Activated naive CD8-positive, alpha-beta T cell treated with anti-CD3 and anti-CD28 coated beads, Interleukin-2, amount 10 ng/mL, durations not matched to agents 7 days and 5 days (primary cell): ENCODE measurements at places on chromosomes 4 and X. TPM values are rescaled to one million over a fixed set of nuclear protein-coding genes. Genes with fewer than 3 reads are reported as not detected.

- no peak overlapping the region for H3K4me3 ChIP-seq
- DNase-seq = no peak
- no peak overlapping the region for H3K27ac ChIP-seq
- no peaks in the 10 kb centered on the region for H3K36me3 ChIP-seq
- H3K4me1 ChIP-seq = no peaks in the 10 kb centered on the region
Measured at GRCh38 chr4:141074098-141074878, 59.0 kb downstream of the RNF150 start.

Gene ARHGEF6
- 87.1 TPM for total RNA-seq

DNA sequence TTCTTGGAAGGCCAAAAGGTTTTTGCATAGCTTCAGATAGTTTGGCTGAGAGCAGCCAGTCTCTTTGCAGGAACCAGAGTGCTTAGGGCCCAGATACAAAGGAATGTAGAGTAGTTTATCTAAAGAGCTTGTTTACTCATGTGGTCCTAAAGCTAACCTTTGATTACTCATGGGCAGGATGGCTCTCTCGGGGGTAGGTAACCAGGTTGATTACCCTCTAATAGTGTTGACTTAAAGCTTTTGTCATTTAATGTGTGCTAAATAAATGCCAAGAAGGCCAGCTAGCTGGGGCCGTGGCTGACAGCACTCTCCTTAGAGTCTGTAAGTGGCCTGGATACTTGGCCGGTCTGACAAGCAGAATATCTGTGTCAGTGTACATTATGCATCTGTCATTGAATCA lies 69.7 kb upstream of the MAGEB16 start:
- no peaks in the 10 kb centered on the region for H3K4me1 ChIP-seq
- no peak overlapping the region for H3K27ac ChIP-seq
- DNase-seq = no peak

DNA sequence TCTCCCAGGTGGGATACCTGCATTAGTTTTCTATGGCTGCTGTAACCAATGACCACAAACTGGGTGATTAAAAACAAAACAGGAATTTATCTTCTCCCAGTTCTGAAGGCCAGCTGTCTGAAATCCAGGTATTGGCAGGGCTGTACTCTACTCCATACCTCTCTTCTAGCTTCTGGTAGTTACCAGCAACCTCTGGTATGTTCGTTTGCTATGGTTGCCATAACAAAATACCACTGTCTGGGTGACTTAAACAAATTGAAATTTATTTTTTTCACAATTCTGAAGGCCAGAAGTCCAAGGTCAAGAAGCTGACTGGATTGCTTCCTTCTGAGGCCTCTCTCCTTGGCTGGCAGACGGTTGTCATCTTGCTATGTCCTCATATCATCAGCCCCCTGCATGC lies 642.1 kb upstream of the TENM3 start:
- DNase-seq = no peak
- no peaks in the 10 kb centered on the region for H3K36me3 ChIP-seq
- no peaks in the 10 kb centered on the region for H3K27me3 ChIP-seq
- no peak overlapping the region for H3K27ac ChIP-seq

- H3K4me1 ChIP-seq = no peaks in the 10 kb centered on the region
- no peaks in the 10 kb centered on the region for H3K36me3 ChIP-seq
- H3K27me3 ChIP-seq = no peaks in the 10 kb centered on the region
- DNase-seq = no peak
Measured at GRCh38 chr4:41061482-41062185, 152.7 kb downstream of the APBB2 start.

DNA sequence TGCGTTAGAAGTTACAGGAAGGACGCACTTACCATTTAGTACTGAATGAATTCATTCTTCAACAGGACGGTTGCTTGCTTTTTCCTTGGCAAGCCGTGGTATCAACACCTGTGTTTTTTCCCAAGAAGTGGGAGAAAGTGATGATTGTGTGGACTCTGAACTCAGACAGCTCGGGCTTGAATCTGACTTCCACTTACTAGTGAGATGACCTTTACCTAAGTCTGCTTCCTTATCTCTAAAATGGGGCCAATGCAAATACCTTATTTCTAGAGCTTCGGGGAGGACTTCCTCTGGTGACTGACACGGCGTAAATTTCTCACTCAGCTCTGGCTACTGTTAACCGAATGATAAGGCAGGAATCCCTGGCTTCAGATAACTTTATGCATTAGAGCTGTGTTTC lies 146.8 kb upstream of the RBPJ start:
- DNase-seq = no peak
- peaks cover 1% of the 10 kb centered on the region for H3K36me3 ChIP-seq
- H3K27ac ChIP-seq = no peak overlapping the region
- peaks cover 2% of the 10 kb centered on the region for H3K4me1 ChIP-seq

GRCh38 chrX:2176274-2176673 lies 324.5 kb downstream of the DHRSX start:
- H3K4me3 ChIP-seq = no peak overlapping the region
- H3K4me1 ChIP-seq = no peaks in the 10 kb centered on the region
- H3K27me3 ChIP-seq = no peaks in the 10 kb centered on the region
- H3K27ac ChIP-seq = no peak overlapping the region
- H3K36me3 ChIP-seq = peaks cover 1% of the 10 kb centered on the region
- no peak for DNase-seq

Gene RBMXL3
- total RNA-seq = not detected

- DNase-seq = peak; percentile 28
- H3K27ac ChIP-seq = no peak overlapping the region
- H3K4me1 ChIP-seq = no peaks in the 10 kb centered on the region
- H3K27me3 ChIP-seq = no peaks in the 10 kb centered on the region
- no peaks in the 10 kb centered on the region for H3K36me3 ChIP-seq
Measured at GRCh38 chr4:2257361-2258081, 4.4 kb downstream of the MXD4 start.

Gene CRMP1
- total RNA-seq = not detected

DNA sequence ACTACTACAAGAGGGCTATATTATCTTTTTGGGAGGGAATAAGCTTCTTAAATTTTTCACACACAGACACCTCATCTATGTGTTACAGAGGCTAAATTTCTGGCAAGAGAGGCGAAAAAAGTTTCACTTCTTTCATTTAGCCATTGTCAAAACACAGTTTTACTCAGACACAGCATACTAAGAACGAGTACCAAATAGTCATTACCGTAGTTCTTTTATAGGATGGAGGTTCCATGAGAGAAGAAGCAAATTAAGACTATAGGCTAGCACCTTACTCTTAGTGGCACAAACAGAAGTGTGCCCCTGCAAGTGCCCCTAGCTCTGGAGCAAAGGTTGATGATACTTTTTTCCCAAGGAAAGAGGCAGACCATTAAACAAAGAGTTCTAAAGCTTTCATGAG lies 26.2 kb downstream of the UGT2B7 start:
- no peak overlapping the region for H3K27ac ChIP-seq
- no peak overlapping the region for H3K4me3 ChIP-seq
- no peaks in the 10 kb centered on the region for H3K27me3 ChIP-seq
- no peak for DNase-seq

- no peak for DNase-seq
- H3K27ac ChIP-seq = no peak overlapping the region
- peaks cover 17% of the 10 kb centered on the region for H3K27me3 ChIP-seq
- no peak overlapping the region for H3K4me3 ChIP-seq
- peaks cover 5% of the 10 kb centered on the region for H3K4me1 ChIP-seq
Measured at GRCh38 chr4:159483782-159484741, 381.2 kb downstream of the RAPGEF2 start.

Gene DAPP1
- 22.8 TPM for total RNA-seq

- H3K27ac ChIP-seq = no peak overlapping the region
- peaks cover 3% of the 10 kb centered on the region for H3K27me3 ChIP-seq
- no peak overlapping the region for H3K4me3 ChIP-seq
Measured at GRCh38 chrX:109918753-109919152, 84.2 kb upstream of the TMEM164 start.

Gene NDP
- not detected for total RNA-seq

Gene SMR3B
- not detected for total RNA-seq

DNA sequence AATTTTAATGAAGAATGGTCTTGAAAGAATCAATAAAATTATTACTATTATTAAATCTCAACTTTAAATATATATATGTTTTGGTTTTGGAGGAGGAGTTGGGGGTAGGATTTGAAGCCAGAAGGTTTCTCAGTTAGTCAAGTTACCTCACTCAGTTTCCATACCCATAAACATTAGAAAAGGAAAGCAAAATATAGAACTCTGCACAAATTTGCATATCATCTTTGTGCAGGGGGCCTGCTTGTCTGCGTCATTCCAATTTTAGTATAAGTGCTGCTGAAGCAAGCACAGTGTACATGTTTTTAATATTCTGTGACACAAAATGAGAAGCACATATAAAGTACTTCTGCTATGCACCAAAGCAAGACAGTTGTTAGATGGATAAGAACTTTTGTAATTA lies 47.5 kb upstream of the SCRG1 start:
- H3K27ac ChIP-seq = no peak overlapping the region
- no peaks in the 10 kb centered on the region for H3K27me3 ChIP-seq
- H3K4me1 ChIP-seq = peaks cover under 1% of the 10 kb centered on the region
- no peaks in the 10 kb centered on the region for H3K36me3 ChIP-seq
- no peak for DNase-seq

- no peak overlapping the region for H3K27ac ChIP-seq
- peaks cover 18% of the 10 kb centered on the region for H3K4me1 ChIP-seq
- H3K4me3 ChIP-seq = no peak overlapping the region
- H3K36me3 ChIP-seq = peaks cover 6% of the 10 kb centered on the region
- no peak for DNase-seq
Measured at GRCh38 chrX:20461576-20461975, 194.9 kb upstream of the RPS6KA3 start.

DNA sequence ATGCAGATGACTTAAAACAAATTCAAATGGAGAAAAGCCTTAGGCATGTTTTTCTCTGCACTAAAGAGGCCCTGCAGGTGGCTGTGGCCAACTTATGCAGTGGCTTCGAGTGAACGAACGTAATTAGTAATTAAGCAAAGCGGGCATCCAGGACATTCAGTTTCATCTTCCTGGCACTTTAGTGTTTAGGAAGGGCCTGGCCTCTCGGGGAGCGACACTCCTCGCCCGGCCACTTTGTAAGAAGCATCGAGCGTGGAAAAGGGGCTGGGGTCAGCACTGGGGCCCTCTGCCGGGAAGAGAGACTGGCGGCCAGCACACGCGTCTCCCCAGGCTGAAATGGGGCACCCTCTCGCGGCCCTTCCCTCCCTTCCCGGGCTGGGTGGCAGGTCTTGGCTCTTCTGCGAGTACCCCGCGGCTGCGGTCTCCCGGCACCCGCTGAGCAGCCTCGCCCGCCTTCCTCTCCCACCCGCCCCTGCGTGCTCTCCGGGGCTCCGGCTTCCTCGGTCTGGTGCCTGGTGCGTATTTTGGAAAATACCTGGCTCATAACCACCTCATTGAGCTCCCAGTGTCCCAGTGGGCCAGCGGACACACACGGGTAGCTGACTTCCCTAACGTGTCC lies 677 bp upstream of the CYP4V2 start:
- H3K4me1 ChIP-seq = peaks cover 20% of the 10 kb centered on the region
- no peaks in the 10 kb centered on the region for H3K27me3 ChIP-seq
- DNase-seq = peak; percentile 69
- peak overlapping the region; percentile 87 for H3K4me3 ChIP-seq
- peak overlapping the region; percentile 92 for H3K27ac ChIP-seq
- peaks cover 4% of the 10 kb centered on the region for H3K36me3 ChIP-seq

Gene HPGD
- 10.7 TPM for total RNA-seq

Gene CDX4
- total RNA-seq = not detected

Gene MAGED4
- total RNA-seq = 1.5 TPM

Gene NXF2
- not detected for total RNA-seq

GRCh38 chrX:2469196-2469685 lies 31.5 kb downstream of the DHRSX start:
- DNase-seq = no peak
- H3K4me1 ChIP-seq = peaks cover 3% of the 10 kb centered on the region
- no peak overlapping the region for H3K27ac ChIP-seq
- H3K36me3 ChIP-seq = peaks cover 4% of the 10 kb centered on the region

DNA sequence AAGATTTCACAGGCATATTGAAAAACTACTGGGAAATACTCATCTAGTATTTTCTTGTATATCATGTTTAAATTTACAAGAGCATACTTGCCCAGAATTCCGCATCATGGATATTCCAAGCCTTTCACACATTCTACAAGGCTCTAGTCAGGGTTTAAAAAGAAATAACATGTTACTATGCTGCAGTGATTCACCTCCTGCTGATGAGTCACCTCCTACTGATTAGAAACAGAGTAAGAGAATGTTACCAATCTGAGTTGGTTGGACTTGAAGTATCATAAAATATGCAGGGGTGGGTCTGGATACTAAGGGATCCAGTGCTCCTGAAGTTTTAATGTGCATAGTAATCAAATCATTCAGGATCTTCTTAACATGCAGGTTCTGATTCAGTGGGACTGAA lies 192.0 kb upstream of the ANK2 start:
- H3K4me1 ChIP-seq = no peaks in the 10 kb centered on the region
- H3K27me3 ChIP-seq = peaks cover 1% of the 10 kb centered on the region
- no peak for DNase-seq
- no peak overlapping the region for H3K4me3 ChIP-seq
- no peaks in the 10 kb centered on the region for H3K36me3 ChIP-seq
- no peak overlapping the region for H3K27ac ChIP-seq

- no peaks in the 10 kb centered on the region for H3K36me3 ChIP-seq
- peaks cover 4% of the 10 kb centered on the region for H3K4me1 ChIP-seq
- no peak overlapping the region for H3K27ac ChIP-seq
- no peaks in the 10 kb centered on the region for H3K27me3 ChIP-seq
- DNase-seq = no peak
- no peak overlapping the region for H3K4me3 ChIP-seq
Measured at GRCh38 chr4:170001011-170001744, 25.0 kb downstream of the MFAP3L start.

Gene MEPE
- total RNA-seq = not detected

GRCh38 chr4:70935038-70935695 lies 33.0 kb downstream of the MOB1B start:
- H3K4me1 ChIP-seq = peaks cover 17% of the 10 kb centered on the region
- DNase-seq = no peak
- peaks cover 12% of the 10 kb centered on the region for H3K36me3 ChIP-seq

Gene AKAP4
- not detected for total RNA-seq

Gene RPS6KA3
- total RNA-seq = 99.7 TPM

Gene UGT2B10
- total RNA-seq = not detected
